Memory B cell (primary cell): ENCODE measurements at places on chromosomes 1 and 21.

DNA sequence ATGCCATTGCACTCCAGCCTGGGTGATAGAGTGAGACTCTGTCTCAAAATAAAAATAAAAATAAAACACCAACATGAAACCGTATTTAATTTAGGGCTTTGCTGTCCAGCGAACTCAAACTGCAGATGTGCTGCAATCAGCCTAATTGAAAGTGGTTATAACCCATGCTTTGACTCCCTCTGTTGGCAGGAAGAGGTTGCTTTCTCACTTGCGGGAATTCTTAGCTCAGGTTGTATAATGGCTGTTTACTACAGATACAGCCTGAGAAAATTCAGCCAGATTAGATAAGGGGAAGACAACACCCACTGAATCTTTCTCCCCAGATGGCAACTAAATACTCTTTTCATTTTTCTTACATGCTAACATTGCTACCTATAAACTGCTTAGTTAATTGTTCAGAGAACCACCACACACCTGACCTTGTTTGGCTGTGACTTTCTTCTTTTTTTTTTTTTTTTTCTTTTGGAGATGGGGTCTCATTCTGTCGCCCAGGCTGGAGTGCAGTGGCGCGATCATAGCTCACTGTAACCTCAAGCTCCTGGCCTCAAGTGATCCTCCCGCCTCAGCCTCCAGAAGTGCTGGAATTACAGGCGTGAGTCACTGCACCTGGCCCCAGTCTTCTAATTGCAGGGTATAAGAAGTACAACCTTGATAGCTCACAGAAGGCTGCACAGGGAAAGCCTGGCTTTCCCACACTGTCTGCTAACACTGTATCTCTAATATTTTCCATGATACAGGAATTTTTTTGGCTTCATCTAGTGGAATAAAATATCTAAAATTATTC, 34.6 kb downstream of the DNTTIP2 start:
- DNase-seq, result peak; percentile 23

DNA sequence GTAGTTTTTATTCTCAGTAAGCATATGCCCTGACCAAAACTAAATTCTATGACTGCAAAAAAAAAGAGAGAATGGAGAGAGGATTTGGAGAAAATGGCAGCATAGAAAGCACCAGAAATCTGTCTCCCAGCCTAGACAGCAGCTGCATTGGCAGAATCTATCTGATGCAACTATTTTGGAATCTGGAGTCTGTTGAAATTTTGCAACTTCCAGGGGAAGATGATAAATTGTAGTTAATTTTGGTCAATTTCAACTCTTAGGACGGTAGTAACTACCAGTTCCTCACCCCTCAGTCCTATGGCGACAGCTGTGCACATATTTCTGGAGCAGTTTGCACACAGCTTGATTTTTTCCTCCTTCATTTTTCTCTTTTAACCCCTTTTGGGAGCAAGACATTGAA, 10.9 kb downstream of the EXO5 start:
- no peak for DNase-seq

DNA sequence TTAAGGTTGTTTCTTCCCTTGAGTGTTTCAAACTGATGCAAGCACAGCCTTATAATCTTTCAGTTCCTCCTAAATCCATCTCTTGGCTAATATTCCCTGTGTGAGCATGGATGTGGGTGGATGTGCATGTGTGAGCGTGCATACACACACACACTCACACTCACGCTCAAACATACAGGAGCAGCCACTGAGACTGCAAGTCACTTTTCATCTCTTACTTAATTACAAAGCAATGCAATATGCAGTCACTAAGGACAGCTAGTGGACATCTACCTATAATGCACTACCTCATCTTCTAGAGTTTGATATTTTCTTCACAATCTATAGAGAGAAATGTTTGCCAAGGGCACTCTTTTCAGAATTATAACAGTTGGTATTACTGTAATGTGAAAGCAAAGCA, 1.4 kb downstream of the ESRRG start:
- no peak for DNase-seq

DNA sequence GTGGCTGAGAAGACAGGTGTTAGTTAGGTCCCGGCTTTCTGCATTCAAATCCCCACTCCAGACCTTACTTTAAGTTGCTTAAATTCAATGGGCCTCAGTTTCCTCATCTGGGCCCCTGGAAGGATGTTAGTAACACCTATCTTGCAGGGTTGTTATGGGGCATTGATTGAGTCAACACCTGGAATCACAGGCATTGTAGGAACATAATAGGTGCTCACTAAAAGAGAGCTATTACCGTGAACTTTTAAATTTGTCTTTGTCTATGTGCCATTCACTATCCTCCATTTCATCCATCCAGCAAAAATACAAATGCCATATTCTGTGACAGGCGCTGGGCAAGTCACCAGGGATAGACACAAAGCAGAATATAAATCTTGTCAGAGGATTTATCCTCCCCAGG, 10.5 kb upstream of the MAPKAPK2 start:
- no peak for DNase-seq

GRCh38 chr1:67685558-67686266, 711 bp downstream of the GADD45A start:
- DNase-seq, result peak; percentile 16

- no peak for DNase-seq
These were observed 106.0 kb upstream of the SLC44A3 start for GRCh38 chr1:94714152-94714551.

DNA sequence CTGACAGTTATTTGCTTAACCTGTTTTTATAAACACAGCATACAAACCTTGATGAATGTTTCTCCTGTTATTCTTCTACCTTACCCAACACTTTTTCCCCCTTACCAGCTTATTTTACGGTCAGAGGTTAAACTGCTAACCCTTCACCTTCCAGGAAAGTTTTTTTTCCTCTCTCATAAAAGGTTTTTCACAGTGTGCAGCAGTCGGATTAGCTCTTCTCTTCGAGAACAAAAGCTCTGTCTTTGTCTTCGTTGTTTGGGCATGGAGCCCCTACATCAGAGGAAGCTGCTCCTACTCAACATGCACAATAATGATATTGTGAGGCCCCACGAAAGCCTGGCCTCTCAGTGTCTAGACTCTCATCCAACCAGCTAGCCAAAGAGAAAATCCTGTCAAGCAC, 42.0 kb downstream of the DENND1B start:
- no peak for DNase-seq

GRCh38 chr1:236576004-236576403, 28.3 kb downstream of the HEATR1 start:
- DNase-seq, result no peak

- DNase-seq, result no peak
These were observed 48.6 kb upstream of the EPS15 start for GRCh38 chr1:51567653-51568052.

GRCh38 chr1:35660581-35661473, 19.5 kb upstream of the PSMB2 start:
- no peak for DNase-seq

GRCh38 chr21:38965910-38966504, 160.3 kb downstream of the ETS2 start:
- DNase-seq, result no peak

DNA sequence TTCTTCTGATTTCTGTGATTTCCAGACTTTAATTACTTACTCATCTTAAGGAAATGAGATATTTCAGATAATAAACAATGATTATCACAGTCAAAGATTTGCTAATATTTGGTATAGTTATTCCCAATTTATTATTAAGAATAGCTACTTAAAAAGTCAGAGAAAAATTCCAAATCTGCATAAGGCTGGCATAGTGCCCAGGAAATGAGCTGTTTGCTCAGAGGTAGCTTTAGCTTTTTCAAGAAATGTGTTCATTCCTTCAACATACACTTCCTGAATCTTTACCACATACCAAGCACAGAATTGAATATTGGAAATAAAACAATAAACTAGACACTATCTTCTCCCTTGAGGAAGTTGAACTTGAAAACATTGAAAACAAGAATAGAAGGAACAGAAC, 44.3 kb upstream of the KCNK1 start:
- DNase-seq, result no peak

DNA sequence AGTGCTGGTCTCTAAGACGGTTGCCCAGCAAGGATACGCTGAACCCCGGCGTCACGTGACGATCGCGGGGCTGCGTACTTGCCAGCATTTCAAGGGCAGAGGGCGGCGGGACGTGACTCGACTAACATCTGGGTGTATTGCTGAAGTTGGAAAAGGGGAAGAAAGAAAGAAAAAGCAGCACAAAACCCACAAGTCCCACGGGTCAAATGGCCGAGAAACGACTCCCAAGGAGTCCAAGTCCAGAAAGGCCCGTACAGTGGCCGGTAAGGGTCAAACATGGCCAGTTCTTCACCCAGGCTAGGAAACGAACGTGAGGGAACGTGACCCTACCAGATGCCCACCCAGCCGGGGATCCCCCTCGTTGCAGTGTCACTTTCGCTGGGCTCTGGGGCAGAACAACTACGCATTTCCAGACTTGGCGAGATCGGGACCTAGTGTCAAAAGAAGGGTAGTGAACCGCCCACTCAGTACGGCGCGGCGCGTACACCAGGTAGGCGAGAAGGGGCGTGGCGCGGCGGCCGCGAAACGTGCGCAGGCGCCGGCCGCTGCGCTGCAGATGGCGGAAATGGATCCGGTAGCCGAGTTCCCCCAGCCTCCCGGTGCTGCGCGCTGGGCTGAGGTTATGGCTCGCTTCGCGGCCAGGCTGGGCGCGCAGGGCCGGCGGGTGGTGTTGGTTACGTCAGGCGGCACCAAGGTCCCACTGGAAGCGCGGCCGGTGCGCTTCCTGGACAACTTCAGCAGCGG, at the start of the genes PPCS and ZMYND12:
Gene PPCS (plus strand): TSS at position 534 of the 744 bp plus-strand sequence. CDS start 23 bp downstream, at position 557.
Gene ZMYND12 (minus strand): TSS at position 13 of the 744 bp plus-strand sequence. CDS start 25 bp downstream, outside the sequence.
- peak; percentile 90 for DNase-seq

DNA sequence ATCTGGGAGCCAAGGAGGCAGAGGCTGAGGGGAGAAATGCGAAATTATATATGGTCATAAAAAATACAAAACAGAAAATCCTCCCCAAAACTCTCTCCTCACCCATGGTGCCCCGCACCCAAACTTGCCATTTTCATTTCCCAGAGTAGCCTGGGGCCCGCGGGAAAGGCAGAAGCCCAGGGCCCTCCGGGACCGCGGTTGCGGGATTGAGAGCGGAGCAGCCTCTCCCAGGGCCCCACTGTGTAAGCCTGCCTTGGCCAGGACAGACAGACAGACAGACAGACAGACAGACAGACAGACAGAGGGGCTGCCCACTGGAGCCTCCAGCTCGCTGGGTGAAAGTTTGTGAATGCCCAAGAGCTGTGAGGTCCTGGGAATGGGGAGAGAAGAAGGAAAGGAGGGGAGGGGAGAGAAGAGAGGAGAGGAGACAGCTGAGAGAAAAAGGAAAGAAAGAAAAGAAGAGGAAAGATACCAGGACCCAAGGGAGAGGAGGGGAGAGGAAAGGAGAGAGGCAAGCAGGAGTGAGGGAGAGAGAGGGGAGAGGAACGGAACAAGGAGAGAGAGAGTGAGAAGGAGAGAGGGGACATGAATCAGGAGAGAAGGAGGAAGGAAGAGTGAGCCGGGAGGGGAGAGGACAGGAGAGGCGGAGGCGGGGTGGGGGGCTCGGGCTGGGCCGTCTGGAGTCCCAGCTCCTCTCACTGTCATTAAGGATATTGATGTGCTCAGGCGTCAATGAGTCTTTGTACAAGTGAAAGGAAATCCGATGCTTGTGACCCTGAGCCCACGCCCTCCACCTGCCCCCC, 69.3 kb upstream of the CASZ1 start:
- DNase-seq, result no peak

DNA sequence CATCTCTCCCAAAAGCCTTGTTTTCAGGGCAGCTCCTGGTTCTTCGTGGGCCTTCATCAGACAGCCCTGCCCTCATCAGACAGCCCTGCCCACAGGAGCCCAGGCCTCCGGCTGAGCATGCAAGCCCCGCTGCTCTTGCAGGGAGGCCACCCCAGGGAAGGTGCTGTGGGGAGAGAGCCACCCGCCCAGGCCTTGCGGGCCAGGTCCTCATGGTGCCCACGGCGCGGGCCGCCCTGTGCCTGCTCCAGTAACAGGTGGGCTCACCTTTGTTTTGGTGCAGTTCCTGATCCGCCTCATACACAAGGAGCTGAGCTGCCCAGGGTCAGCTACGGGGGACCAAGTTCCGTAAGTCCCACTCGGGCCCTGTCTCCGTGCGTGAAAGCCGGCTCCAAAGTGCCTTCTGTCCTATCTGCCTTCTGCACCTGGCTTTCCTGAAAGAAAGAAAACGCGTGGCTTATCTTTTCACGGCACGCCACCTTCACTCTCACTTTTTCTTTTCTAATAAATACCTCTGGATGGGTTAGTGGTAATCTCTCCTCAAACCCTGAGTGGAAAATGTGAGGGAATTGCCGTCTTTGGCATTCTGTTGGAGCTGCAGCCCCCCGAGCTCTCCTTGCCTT, 65.9 kb downstream of the SLC37A1 start:
- no peak for DNase-seq

DNA sequence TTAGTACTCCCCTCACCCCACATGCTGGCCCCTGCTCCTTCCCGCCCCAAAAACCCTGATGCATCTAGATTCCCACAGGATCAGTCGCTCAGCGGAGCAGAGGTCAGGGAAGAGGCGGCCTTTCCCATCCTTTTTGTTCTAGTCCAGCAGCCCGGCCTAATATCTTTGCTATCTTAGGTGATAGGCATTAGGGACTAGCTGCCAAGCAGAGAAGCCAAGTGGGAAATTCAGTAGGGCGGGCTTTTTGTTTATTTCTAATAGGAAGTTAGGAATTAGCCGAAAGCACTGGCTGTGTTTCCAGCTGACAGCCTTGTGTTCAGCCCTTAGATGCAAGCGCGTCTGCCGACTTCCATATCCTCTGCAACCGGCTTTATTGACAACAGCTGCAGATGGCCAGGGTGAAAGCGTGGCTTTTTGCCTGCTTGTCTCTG, 59.0 kb upstream of the BCAR3 start:
- no peak for DNase-seq

- DNase-seq, result no peak
These were observed 30.9 kb upstream of the RBM15 start for GRCh38 chr1:110308247-110308646.

- no peak for DNase-seq
These were observed 148.0 kb upstream of the ZRANB2 start for GRCh38 chr1:71228742-71229365.

GRCh38 chr1:228198977-228199590, 8.8 kb upstream of the OBSCN start:
- no peak for DNase-seq

DNA sequence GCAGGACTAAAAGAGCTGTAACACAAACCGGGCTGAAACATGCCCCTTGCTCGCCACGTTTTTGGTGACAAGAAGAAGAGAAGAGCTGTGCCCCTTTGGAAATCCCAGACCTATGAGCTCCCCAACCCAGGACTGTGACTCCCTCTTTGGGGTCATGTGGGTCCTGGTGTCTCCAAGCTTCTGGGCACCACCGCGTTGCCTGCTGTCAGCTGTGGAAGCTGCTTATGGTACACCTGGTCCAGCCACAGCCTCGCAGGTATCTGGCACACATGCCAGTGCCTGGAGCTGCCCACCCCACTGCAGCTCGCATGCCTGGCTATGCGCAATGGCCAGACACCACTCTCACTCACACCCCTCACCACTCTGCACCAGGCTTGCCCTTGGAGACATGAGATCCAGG, 171.8 kb downstream of the MATN1 start:
- DNase-seq, result no peak
